Thoracic aorta (tissue), 2 donors: ENCODE measurements at places on chromosomes 11 and 22.

GRCh38 chr22:31210556-31211421 is 1.3 kb upstream of the LIMK2 start:
- peaks cover 1% of the 10 kb centered on the region for H3K36me3 ChIP-seq
- H3K4me1 ChIP-seq = peaks cover 22% of the 10 kb centered on the region
- peak overlapping the region; percentile 25 for H3K27ac ChIP-seq
- no peak for DNase-seq
- no peak overlapping the region for H3K4me3 ChIP-seq

- DNase-seq = no peak
- H3K27ac ChIP-seq = no peak overlapping the region
- H3K36me3 ChIP-seq = no peaks in the 10 kb centered on the region
- H3K4me3 ChIP-seq = no peak overlapping the region
These were observed 164.7 kb upstream of the B3GAT1 start for GRCh38 chr11:134576721-134577171.

GRCh38 chr11:4195909-4196308 is 101.3 kb downstream of the RRM1 start:
- no peak overlapping the region for H3K4me3 ChIP-seq
- H3K4me1 ChIP-seq = no peaks in the 10 kb centered on the region
- DNase-seq = no peak
- no peak overlapping the region for H3K27ac ChIP-seq
- H3K36me3 ChIP-seq = no peaks in the 10 kb centered on the region

DNA sequence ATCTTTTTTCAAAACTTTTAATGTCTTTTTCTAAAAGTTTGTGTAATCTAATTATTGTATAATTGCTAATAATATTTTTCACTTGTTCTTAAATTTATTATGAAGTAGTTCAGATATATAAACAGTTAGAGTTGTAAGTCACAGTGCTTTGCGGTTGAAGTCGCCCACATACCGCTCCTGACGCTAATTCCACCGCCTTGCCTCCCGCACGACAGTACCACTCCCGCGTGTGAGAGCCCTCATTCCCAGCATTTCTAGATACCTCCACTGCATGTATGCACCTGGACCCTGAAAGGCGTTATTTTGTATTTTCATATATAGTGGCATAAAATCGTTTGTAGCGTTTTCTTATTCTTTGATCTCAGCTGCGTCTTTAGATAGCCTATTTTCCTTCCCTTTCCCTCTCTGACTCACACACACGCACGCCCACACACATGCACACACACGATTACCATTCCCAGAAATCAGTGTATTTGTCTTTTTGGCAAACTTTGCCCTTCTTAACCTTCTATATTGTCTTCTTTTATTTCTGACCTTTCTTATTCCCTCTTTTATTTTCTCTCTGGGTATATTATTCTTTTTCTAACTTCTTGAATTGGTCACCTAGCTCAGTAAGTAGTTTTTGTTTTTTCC is 56.4 kb upstream of the PITPNB start:
- no peaks in the 10 kb centered on the region for H3K27me3 ChIP-seq
- no peak overlapping the region for H3K4me3 ChIP-seq
- DNase-seq = no peak

- no peaks in the 10 kb centered on the region for H3K27me3 ChIP-seq
- H3K4me3 ChIP-seq = no peak overlapping the region
- H3K27ac ChIP-seq = no peak overlapping the region
- no peaks in the 10 kb centered on the region for H3K36me3 ChIP-seq
- DNase-seq = no peak
- no peaks in the 10 kb centered on the region for H3K4me1 ChIP-seq
These were observed 70.6 kb upstream of the MPEG1 start for GRCh38 chr11:59283311-59283710.

GRCh38 chr22:21094911-21095772 is 49.4 kb downstream of the LRRC74B start:
- H3K4me3 ChIP-seq = no peak overlapping the region
- no peaks in the 10 kb centered on the region for H3K27me3 ChIP-seq
- no peaks in the 10 kb centered on the region for H3K36me3 ChIP-seq
- no peak overlapping the region for H3K27ac ChIP-seq

DNA sequence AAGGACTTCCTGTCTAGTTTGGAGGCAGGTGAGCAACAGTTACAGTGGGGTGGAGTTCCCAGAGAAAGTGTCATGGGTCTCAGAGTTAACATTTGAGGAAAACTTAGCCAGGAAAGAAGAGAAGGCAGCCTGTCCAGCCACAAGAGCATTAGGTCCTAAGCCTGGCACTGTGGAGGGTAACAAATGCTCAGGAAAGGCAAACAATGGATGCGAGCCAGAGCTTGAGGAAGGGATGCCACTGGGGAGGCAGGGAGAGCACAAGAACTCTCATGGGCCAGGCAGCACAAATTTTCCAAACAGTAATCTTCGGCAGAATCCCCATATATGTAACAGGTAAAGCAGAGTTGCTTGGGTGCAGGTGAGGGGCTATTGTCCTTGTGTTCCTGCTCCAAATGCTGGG is 8.0 kb upstream of the SERPIND1 start:
- no peak overlapping the region for H3K27ac ChIP-seq
- no peak overlapping the region for H3K4me3 ChIP-seq
- no peaks in the 10 kb centered on the region for H3K27me3 ChIP-seq
- no peaks in the 10 kb centered on the region for H3K4me1 ChIP-seq
- H3K36me3 ChIP-seq = peaks cover 36% of the 10 kb centered on the region
- no peak for DNase-seq

DNA sequence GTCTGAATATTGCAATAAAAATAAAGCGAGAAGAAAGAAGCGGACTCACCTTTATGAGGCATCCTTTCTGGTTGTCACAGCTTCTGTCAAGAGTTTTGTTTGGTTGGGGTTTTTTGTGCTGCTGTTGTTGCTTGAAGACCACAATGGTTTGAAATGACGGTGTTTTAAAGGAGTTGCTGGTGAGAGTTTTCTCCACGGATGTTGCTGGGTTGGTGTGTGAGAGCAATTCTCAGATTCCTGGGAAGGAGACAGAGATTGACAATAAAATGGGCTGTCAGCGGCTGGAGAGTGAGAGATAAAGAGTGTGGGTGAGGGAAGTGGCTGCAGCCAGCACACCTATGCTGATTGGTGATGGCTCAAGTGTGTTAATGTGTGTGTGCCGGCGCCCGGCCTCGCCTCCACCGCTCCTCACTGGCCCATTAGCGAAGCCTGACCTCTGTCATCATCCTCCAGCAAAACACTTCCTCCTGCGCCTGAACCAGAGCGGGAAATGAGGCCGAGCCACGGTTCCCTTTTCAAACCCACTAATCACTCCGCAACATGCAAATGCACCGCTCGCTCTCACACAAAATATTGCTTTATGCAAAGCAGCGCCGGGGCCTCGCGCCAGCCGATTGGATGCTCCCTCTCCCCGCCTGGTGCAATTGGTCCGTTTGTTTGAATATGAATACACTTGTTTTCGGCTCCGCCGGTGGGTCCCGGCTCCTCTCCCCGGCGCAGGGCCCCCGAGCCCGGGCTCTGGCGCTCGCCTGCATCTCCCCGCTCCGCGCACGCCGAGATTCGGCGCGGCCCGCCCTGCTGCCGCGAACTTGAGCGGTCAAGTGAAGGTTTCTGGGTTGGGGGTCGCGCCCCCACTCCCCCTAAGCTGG is at the start of gene PAX6:
TSS of gene PAX6 (minus strand) at position 544 of the 869 bp plus-strand sequence. CDS start 4,911 bp downstream, outside the sequence.
- H3K4me1 ChIP-seq = peaks cover 66% of the 10 kb centered on the region
- H3K36me3 ChIP-seq = no peaks in the 10 kb centered on the region
- no peak within 1 kb of the TSS for H3K27ac ChIP-seq
- H3K4me3 ChIP-seq = peak within 1 kb of the TSS; percentile 75

DNA sequence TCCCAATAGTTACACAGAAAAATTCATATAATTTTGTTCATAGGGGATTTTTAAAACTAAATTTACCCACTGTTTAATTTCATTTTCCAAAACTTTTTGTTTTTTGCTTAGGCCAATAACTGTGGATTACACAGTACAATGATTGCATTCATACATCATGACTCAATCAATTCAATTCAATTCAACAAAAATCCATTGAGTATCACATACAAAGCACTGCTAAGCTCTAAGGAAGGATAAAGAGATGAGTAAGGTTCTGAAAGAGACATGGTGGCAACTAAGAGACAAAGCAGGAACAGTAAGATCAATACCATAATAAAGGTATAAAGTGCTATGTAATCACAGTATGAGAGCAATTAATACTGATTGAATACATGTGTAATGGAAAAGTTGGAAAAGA is 9.4 kb upstream of the LAYN start:
- no peaks in the 10 kb centered on the region for H3K27me3 ChIP-seq
- no peak overlapping the region for H3K27ac ChIP-seq
- no peak for DNase-seq
- no peaks in the 10 kb centered on the region for H3K36me3 ChIP-seq
- no peaks in the 10 kb centered on the region for H3K4me1 ChIP-seq

DNA sequence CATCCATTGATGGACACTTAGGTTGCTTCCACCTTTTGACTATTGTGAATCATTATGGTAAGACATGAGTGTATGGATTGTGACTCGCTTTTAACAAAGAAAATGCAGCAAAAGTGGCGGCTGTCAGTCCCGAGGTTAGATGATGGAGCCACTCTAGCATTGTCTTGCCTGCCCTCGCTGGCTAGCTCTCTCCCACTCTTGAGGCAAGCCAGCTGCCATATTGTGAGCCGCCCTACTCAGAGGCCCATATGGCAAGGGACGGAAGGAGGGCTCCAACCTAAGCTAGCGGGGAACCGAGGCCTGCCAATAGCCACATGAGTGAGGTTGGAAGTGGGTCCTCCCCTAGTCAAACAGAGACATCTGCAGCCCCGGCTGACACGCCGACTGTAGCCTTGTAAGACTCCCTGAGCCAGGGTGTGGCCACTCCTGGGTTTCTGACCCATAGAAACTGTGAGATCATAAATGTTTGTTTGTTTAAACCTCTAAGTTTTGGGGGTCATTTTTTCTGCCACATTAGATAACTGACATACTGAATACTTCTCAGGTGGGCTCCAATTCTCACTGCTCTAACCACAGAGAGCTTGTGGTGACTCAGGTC is 160.2 kb downstream of the LDLRAD3 start:
- no peak overlapping the region for H3K27ac ChIP-seq
- no peaks in the 10 kb centered on the region for H3K36me3 ChIP-seq
- no peak overlapping the region for H3K4me3 ChIP-seq
- H3K4me1 ChIP-seq = peaks cover 4% of the 10 kb centered on the region

DNA sequence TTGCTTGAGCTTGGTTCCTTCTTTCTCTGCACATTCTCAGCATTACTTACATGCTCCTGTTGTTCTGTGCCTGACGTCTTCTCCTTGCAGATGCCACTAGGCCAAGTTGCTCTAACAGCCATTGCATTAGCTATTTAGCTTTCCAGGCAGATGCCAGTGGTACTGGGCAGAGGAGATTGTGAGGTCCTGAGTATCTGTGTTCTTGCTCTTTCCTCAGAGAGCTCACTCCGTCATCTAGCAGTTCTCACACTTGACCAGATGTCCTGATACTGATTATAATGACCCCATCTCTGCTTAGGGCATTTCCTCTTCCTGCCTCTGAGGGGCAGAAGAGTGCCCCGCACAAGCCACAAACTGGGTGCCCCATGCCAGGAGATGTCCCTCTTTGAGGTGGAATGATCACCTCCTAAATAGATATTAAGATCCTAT is 30.7 kb downstream of the ARHGAP1 start:
- no peaks in the 10 kb centered on the region for H3K27me3 ChIP-seq
- H3K4me1 ChIP-seq = peaks cover 11% of the 10 kb centered on the region
- no peak for DNase-seq
- H3K4me3 ChIP-seq = no peak overlapping the region

- H3K27ac ChIP-seq = no peak overlapping the region
- H3K36me3 ChIP-seq = peaks cover 62% of the 10 kb centered on the region
- H3K4me3 ChIP-seq = no peak overlapping the region
These were observed 25.5 kb downstream of the SERPIND1 start for GRCh38 chr22:20799449-20799848.

- no peaks in the 10 kb centered on the region for H3K4me1 ChIP-seq
- H3K4me3 ChIP-seq = no peak overlapping the region
- no peak overlapping the region for H3K27ac ChIP-seq
- H3K27me3 ChIP-seq = no peaks in the 10 kb centered on the region
- no peak for DNase-seq
- peaks cover 30% of the 10 kb centered on the region for H3K36me3 ChIP-seq
These were observed 10.1 kb downstream of the C22orf23 start for GRCh38 chr22:37943136-37943824.

GRCh38 chr11:58726737-58727414 is 4.9 kb downstream of the GLYAT start:
- H3K4me3 ChIP-seq = no peak overlapping the region
- no peaks in the 10 kb centered on the region for H3K4me1 ChIP-seq
- no peak for DNase-seq
- H3K27me3 ChIP-seq = no peaks in the 10 kb centered on the region

DNA sequence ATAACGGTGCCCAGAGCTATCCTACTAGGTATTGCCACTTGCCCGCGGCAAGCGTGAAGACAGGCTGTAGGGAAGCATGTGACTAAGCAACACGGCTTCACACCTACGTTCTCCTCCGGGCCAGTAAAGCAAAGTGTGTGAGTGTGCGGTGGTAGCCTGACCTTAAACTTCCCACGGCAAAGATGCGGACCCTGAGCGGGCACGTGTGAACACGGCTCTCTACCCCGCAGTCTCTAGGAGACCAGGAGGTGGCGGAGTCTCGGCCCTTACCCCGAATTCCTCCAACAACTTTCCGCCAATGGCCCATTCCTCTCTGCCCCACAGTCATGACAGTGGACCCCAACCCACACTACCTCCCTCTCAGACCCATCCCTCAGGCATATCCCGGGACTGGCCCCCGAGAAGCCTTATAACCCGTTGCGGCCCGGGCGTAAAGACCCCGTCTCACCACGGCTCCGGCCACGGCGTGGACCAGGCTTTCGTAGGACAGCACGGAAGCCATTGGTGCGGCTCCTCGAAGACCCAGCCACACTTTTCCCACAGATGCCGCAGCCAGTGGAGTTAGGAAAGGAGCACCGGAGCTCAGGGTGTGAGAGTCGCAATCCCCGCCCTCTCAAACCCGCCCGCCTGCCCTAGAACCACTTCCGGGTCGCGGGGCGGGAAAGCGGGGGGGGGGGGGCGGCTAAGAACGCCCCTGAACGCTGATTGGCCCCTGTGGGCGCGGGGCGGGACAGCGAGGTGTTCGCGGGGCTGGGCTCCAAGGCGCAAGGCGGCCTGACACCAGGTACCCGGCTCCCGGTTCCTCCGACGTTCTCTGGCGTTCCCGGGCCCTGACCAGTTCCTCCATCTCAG is at the start of gene SLC25A17:
TSS of gene SLC25A17 (minus strand) at position 600 of the 852 bp plus-strand sequence. CDS start at position 502, 98 bp downstream.
- peaks cover 29% of the 10 kb centered on the region for H3K4me1 ChIP-seq
- no peaks in the 10 kb centered on the region for H3K27me3 ChIP-seq
- no peaks in the 10 kb centered on the region for H3K36me3 ChIP-seq
- peak within 1 kb of the TSS; percentile 99 for H3K4me3 ChIP-seq
- DNase-seq = peak; percentile 43

GRCh38 chr11:80315200-80315599 is 874.4 kb upstream of the TENM4 start:
- H3K36me3 ChIP-seq = no peaks in the 10 kb centered on the region
- DNase-seq = no peak
- no peak overlapping the region for H3K4me3 ChIP-seq
- H3K4me1 ChIP-seq = no peaks in the 10 kb centered on the region
